ENCODE measurements at places on chromosomes 2 and 18.
A peak's percentile ranks its signal among the peaks of the same experiment; 100 is the strongest.

GRCh38 chr2:19540739-19541525 is 182.5 kb upstream of the OSR1 start:
- no peak for DNase-seq

GRCh38 chr2:191250400-191250799 is 5.2 kb downstream of the MYO1B start:
- no peak for DNase-seq

DNA sequence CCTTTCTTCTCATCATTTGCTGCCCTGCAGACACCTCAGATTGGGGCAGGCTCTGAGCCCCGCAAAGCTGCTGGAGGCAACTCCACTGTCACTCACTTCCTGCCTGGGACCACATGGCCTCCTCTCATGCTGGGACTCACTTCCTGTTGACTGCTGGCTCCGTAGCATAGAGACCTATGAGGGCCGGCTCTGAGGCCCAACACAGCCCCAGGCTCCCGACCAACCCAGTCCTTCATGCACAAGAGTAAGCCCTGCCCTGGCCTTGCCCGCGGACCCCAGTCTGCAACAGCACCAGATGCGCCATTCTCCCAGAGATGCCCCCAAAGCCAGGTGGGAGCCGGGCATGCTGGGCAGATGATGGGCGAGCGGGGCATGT is 55.7 kb downstream of the DNMT3A start:
- peak; percentile 76 for DNase-seq

- no peak for DNase-seq
Measured at GRCh38 chr2:38406597-38407110, 29.6 kb upstream of the ATL2 start.

- DNase-seq: no peak
Measured at GRCh38 chr2:197254776-197255530, 55.6 kb downstream of the ANKRD44 start.

GRCh38 chr2:129334128-129334527 is 645.3 kb upstream of the RAB6C start:
- no peak for DNase-seq

GRCh38 chr2:194104687-194105086 is 1552.3 kb upstream of the SLC39A10 start:
- DNase-seq: no peak

- no peak for DNase-seq
Measured at GRCh38 chr2:239884051-239884405, 141.1 kb downstream of the NDUFA10 start.

All from CD4-positive, alpha-beta T cell treated with Interleukin-17A for 1 hour (primary cell).